Left ventricle myocardium inferior (tissue), 1 donor: ENCODE measurements at places on chromosomes 2 and 18.

GRCh38 chr2:37232131-37232933, 874 bp downstream of the NDUFAF7 start:
- DNase-seq: no peak

DNA sequence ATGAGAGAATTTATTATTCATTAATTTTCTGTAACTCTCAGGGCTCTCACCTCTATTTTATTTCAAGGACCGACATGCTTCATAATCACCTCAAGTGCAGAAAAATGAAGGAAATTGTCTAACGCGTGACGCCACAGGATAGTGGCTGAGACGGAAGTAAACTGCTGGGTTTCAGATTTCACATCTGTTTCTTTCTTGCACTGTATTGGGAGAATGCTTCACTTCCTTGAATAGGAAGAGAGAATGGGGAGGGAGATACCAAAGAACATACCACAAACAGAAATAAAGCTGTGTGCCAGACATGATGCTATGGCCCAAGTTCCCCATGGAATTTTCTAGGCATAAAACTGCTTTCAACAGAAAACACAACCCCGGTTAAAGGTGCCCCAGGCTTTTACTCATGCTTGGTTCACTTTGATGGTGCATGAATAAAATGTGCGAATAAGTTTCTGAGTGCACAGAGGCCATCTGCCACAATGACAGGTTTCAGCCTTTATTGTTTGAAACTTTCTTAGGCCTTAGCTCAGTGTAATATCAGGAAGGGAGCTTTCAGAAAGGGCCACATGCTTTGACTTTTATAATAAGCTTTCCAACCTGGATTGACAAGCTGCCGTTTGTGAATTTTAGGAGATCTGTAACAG, 1116.4 kb downstream of the SOCS6 start:
- DNase-seq: no peak

- DNase-seq: no peak
Measured at GRCh38 chr2:39468579-39469451, 31.7 kb upstream of the MAP4K3 start.

GRCh38 chr2:59167514-59167913, 926.4 kb upstream of the FANCL start:
- no peak for DNase-seq

DNA sequence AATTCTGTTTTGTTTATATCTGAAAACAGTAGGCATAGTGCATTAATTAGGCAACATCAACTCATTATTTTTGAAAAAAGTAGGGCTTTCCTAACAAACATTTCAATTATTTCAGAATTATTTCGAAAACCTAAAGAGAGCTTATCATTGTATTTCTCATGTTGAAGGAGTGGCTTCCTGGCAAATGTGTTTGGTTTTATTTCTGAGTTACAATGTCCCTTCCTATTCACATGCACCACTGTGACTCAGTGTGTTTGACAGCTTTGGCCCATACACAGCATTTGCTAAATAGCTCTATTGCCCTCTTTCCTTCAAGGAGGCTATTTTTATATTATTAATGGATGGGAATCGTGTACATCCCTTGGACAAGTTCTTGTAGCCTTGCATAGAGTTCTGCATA, 205.9 kb downstream of the PTGR3 start:
- no peak for DNase-seq

DNA sequence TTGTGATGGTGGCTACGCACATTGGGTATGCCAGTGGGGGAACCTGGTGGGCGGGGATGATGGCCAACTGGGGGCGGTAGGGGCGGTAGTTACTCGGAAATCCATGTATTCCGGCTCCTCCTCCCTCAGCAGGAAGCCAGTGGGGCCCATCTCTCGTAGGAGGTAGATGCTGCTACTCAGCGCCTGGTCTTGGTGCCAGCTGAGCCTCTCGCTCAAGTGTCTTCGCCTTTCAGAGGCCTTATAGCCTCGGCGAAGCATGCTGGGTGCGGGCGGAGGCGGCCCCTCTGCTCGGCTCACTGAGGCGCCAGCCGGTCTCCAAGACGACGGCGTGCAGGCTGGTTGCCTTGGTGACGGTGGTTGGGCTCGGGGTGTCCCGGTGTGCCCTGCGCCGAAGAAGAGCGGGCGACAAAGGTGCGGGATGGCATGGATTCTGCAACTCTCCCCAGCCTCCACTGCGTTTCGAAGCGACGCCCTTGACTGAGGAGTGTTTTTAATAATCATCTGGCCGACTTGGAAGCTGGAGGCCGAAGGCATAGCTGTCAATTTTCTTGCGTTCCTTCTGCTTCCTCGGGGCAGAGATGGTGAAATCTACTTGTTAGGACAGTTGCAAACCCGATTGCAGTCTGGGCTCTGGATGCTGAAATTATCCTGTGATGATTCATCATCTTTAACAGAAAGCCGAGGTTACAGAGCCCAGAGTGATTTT, at the start of gene ZSWIM2:
Gene ZSWIM2 (minus strand): TSS at position 298 of the 706 bp plus-strand sequence. CDS start 40 bp downstream, at position 258.
- peak; percentile 36 for DNase-seq

- DNase-seq: no peak
Measured at GRCh38 chr2:23549821-23550530, 165.0 kb downstream of the KLHL29 start.

- DNase-seq: no peak
Measured at GRCh38 chr2:98795891-98796676, 65.2 kb upstream of the MGAT4A start.

- DNase-seq: no peak
Measured at GRCh38 chr18:3186678-3187658, 32.8 kb downstream of the MYOM1 start.

- DNase-seq: no peak
Measured at GRCh38 chr2:11539317-11540147, 5.7 kb downstream of the GREB1 start.

DNA sequence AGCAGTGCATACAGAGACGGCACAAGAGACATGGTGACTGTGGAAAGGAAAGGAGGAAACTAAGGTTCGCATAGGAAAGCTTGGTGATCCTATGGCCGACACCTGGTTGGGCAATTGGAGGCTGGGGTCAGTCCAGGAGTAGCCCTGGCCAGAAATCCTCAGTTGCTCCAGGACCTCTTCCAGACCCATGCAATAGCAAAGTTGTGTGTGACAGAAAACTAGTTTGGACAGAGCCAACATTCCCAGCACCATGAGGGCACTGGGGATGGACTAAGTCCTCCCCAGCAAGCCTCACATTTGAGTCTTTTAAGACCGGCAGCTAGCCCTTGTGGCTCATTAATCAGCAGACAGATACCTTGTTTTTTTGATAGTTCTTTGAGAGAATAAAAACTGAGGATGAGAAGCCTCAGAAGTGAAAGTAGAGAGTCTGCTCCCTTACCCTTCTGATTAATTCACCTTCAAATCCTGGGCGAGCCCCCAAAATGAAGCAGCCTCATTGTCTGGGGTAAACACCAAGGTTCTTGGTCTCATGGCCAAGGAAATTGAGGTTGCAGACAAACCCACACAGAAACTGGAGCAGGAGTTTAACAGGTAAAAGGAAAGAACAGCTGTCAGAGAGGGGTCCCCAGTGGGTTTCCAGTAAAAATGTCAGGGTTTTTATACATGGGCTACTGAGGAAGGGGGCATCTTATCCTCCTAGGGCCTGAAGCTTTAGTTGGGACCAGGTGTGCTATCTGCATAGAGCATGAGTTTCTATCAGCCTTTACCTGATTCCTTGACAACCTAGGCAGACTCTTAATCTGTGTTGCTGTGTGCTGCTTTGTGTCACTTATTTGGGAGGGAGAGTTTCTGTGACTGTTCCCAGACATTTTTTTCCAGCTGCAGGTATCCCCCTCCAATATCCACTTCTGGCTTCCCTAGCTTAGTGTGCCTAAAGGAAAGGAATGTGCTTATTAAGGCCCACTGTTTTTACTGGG, 39.1 kb downstream of the STK17B start:
- DNase-seq: no peak

DNA sequence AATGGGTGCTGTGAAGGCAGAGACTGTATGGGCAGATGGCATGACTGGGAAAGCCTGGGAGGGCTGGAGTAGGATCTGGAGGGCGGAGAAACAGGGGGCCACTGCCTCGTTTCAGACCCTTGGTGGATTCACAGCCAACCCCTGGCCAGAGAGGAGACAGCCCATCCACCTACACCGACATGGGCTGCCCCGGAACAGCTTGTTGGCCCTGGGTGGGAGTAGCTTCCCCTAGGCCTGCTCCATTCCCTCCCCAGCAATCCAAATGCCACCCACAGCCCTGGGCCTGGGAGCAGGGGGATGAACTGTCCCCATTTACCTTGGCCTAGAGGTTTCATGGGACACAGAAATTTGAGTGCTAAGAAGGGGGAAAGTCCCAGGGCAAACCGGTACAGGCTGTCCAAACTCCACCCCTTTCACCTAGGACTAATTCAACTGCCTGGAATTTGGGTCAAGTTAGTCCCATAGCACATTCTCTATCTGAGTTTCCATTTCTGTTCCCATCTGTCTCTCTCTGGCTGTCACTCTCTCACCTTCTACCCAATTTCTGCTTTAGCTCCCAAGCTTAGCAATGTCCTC, 37.0 kb downstream of the LBH start:
- no peak for DNase-seq

DNA sequence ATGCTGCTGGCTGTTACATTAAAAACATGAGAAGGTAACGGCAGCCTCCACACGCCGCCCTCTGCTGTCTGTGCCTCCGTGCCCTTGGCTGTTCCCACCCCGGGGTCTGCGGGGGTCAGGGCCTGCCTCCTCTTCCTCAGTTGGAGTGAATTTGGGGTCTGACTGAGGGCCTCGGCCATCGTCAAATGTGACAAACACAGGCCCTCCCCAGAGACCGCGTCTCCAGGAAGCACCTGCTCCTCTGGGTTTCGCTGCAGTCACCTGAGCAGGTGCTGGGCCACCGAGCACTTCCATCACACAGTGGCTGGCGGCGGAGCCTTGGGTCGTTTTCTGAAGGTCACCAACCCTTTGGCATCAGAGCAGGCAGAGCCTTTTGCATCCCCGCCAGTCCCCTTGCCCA, 70.9 kb downstream of the NFATC1 start:
- no peak for DNase-seq

DNA sequence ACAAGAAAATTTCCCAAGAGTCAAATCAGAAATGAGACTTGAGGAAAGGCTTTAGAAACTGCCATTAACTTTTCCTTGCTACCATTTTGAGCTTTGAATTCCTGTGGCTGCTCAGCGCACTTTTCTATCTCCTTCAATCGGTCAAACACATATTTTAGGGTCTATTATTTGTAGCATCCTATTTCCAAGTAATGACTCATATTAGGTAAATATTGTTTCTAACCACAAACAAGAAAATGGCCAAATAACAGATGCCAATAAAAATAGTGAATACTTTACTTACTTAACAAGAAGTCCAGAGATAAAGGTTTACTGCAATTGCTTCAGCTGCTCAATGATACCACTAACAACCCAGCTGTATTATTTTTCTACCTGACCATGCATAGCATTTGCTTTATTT, 29.7 kb upstream of the CCDC178 start:
- DNase-seq: no peak

- DNase-seq: no peak
Measured at GRCh38 chr2:46098621-46099062, 198.6 kb upstream of the EPAS1 start.

GRCh38 chr2:66832646-66833435, 397.9 kb downstream of the MEIS1 start:
- no peak for DNase-seq

DNA sequence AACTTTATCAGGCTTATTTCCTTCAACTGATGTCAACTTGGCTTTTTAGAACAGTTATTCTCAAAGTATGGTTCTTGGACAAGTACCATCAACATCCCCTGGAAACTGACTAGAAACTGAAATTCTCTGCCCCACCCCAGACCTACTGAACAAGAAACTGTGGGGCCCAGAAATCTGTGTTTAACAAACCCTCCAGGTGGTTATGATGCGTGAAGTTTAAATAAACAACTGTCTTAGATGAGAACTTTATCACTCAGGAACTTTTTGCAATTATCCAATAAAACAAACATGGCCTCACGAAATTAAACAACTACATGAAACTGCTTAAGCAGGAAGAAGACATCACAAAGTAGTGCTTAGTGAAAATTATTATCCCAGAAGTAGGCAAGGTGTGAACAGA, 4.4 kb downstream of the HIBCH start:
- no peak for DNase-seq

DNA sequence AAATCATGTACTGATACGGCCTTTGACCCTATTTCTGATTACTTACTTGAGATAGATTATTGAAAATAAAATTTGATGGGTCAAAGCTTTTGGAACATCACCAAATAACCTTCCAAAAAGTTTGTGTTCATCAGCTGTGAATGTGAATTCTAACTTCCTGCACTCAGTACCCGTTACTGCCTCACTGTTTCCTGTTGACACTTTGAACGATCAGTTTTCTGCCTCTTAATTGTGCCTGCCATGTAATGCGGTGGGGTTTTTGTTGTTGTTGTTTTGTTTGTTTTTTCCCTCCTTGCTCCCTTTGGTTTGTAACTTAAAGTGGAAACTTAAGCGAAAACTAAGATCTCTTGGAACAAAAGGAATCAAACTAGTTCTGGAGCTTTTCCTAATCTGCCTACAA, 18.9 kb downstream of the ATG16L1 start:
- DNase-seq: no peak

- DNase-seq: no peak
Measured at GRCh38 chr2:43443282-43443681, 152.6 kb downstream of the THADA start.

GRCh38 chr18:67864677-67865340, 348.3 kb upstream of the DSEL start:
- no peak for DNase-seq

DNA sequence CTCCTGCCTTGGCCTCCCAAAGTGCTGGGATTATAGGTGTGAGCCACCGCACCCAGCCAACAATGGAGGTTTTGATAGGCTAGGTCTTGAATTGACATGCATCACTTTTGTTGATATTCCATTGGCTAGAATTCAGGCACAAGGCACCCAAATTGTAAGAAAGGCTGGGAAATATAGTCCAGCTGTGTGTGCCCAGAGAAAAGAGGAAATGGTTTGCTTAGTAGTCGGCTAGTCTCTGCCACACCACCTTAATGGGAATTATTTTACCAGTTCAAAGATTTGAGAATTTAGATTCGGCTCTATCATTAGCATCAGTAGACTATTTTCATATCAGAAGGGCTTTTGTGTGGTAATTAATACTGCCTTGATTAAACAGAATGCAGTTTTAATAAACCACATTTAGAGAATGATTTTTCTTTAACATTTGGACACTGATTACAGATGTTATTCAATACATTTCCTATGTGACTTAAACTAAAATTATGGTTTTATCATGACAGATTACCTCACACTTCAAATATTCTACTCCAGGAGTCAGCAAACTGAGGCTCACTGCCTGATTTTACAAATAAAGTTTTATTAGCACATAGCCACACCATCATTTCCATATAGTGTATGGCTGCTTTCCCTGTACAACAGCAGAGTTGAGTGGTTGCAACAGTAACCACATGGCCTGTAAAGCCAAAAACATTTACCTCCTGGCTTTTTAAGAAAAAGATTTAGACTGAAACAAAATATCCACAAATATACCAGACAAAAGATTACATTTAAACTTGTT, 27.4 kb downstream of the DBI start:
- no peak for DNase-seq

- DNase-seq: peak; percentile 72
Measured at GRCh38 chr2:64311948-64312621, 141.9 kb upstream of the LGALSL start.

GRCh38 chr2:235709124-235709813, 215.4 kb downstream of the AGAP1 start:
- no peak for DNase-seq
